ENCODE measurements at places on chromosomes 4 and X. TPM values are rescaled to one million over a fixed set of nuclear protein-coding genes. Genes with fewer than 3 reads are reported as not detected.
A peak's percentile ranks its signal among the peaks of the same experiment; 100 is the strongest.

The C4orf51 gene
- total RNA-seq, result not detected

The PNMA6F gene
- not detected for total RNA-seq

DNA sequence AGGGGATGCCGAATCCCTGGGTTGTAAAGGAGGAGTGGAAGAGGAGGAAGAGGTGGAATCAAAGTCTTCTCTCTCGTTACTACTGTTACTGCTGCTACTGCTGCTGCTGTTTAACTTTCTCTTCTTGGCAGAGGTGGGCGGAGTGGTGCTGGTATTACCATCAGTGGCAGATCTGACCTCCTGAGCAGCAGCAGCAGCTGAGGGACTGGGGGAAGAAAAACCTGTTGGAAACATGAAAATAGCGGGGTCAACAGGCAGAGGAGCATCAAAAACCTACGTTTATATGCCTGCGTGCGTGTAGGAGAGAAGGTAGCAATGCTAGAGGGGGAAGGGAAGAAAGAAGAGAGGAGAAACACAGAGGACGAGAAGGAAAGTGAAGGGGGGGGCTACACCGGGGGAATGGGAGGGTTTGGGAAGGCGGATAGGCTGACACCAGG lies 339 bp downstream of the CUL4B start:
- H3K36me3 ChIP-seq, result no peaks in the 10 kb centered on the region
- H3K4me1 ChIP-seq, result peaks cover 3% of the 10 kb centered on the region
- H3K27ac ChIP-seq, result peak overlapping the region; percentile 96
- H3K4me3 ChIP-seq, result peak overlapping the region; percentile 94
- peak; percentile 12 for DNase-seq

DNA sequence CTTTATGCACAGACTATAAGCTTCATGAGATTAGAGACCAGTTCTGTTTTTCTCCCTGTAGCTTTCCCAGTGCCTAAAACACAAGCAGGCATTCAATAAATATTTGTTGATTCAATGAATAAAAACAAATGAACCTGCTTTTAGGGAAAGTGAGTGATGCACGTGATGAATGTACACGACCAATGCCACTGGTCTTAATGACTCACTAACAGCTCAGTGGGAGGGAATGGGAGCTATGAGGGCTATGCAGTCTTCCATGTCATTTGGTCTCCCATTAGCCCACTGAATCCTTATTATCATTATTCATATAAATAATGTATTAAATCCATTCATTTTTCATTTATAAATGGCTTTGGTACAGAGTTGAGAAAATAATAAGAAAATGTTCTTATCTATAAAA lies 247.4 kb downstream of the FBXO8 start:
- no peak overlapping the region for H3K4me3 ChIP-seq
- no peak for DNase-seq
- H3K4me1 ChIP-seq, result no peaks in the 10 kb centered on the region

DNA sequence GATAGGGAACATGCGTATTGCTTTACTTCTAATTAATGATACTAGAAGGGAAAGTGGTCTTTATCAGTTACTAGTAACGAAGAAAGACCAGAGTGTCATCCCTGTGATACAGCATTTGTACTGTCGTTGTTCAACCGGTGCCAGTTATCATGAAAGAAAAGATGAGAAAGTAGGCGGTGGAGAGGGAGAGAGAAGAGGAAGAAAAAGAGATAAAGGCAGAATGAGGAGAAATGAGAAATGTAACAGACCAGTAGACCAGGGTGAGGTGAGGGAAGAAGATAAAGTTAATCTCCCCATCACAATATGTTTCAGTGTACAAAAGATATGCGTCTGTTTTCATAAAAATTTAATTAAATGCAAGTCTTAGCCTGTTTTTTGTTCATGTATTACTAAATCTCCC lies 135.2 kb upstream of the HPGD start:
- no peaks in the 10 kb centered on the region for H3K27me3 ChIP-seq
- no peaks in the 10 kb centered on the region for H3K36me3 ChIP-seq
- H3K4me3 ChIP-seq, result no peak overlapping the region
- H3K27ac ChIP-seq, result no peak overlapping the region
- H3K4me1 ChIP-seq, result no peaks in the 10 kb centered on the region
- DNase-seq, result no peak

GRCh38 chr4:165402375-165402774 lies 23.6 kb downstream of the CPE start:
- no peak overlapping the region for H3K27ac ChIP-seq
- peaks cover 2% of the 10 kb centered on the region for H3K27me3 ChIP-seq
- peaks cover 18% of the 10 kb centered on the region for H3K36me3 ChIP-seq
- peaks cover 35% of the 10 kb centered on the region for H3K4me1 ChIP-seq

DNA sequence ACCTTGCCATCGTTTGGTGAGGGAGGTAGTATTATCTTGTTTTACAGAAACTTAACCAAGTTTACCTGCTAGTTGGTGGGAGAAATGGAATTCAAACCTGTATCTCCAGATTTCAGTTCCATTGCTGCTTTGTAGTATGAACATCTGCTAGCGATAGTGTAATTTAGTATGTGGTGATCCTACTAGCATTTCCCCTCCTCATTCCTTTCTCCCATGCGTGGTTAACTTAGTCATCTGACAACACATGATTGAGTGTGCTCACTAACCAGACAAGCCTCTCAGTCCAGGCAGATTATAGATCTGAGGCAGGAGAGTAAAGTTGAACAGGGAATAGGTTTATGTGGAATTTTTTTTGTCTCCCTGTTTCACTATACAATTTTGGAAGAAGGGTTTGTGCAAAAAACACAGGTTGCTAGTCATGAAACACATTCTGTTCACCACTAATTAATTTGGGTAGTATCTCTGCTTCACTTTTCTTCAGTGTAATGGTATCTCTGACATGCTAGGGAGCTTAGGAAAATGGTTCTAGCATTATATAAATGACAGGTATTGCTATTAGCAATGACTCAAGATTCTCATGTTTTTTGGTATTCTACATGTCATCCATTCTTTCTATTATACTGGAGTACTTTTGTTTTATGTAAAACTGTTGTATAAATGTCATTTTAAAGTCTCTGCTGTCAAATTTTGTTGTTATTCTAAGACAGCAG lies 21.7 kb downstream of the RBPJ start:
- no peak for DNase-seq
- H3K4me1 ChIP-seq, result peaks cover 29% of the 10 kb centered on the region
- H3K27ac ChIP-seq, result no peak overlapping the region
- no peaks in the 10 kb centered on the region for H3K36me3 ChIP-seq
- H3K4me3 ChIP-seq, result no peak overlapping the region
- H3K27me3 ChIP-seq, result peaks cover 2% of the 10 kb centered on the region

The VCX3A gene
- not detected for total RNA-seq

DNA sequence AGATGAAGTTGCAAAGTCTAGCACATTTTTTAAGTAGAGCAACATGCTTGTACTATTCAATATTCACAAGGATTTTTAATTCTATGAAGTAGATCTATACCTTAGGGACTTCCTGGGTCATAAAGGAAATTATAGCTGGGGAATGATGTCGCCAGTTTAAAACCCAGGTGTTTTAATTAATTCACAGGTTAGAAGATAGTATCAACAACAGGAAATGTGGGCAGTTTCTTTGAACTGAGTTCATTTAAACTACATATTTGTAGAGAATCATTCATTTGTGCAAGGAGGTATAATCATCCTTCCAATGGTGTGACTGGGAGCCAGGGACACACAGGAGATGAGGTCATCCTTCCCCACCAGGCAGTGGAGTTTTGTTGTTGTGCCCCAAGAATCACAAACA lies 181.3 kb upstream of the KLF3 start:
- no peaks in the 10 kb centered on the region for H3K36me3 ChIP-seq
- H3K4me1 ChIP-seq, result no peaks in the 10 kb centered on the region
- no peak overlapping the region for H3K27ac ChIP-seq
- DNase-seq, result no peak

The MTMR8 gene
- total RNA-seq, result 2.2 TPM
